ENCODE measurements at places on chromosomes 2 and 18. TPM values are rescaled to one million over a fixed set of nuclear protein-coding genes. Genes with fewer than 3 reads are reported as not detected.

DNA sequence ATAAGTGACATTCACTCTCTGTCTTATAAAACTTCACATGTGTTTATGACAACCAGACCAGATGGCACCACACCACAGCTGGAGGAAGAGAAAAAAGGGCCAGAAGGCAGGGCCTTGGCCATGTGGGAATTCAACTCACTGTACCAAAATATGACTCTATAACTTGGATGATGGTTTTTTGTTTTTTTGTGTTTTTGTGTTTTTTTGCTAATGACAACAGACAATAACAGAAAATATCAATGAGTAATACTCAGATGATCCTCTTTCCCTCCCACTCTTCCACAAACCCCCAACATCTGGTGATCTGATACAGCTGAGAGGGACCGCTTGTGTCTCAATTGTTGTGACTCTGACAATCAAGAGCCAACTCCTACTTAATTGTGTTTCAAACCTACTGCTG, 12.4 kb downstream of the NMI start:
- H3K27ac ChIP-seq = no peak overlapping the region
- H3K4me1 ChIP-seq = no peaks in the 10 kb centered on the region
- no peak for DNase-seq

LHCGR gene
- total RNA-seq = not detected

DNA sequence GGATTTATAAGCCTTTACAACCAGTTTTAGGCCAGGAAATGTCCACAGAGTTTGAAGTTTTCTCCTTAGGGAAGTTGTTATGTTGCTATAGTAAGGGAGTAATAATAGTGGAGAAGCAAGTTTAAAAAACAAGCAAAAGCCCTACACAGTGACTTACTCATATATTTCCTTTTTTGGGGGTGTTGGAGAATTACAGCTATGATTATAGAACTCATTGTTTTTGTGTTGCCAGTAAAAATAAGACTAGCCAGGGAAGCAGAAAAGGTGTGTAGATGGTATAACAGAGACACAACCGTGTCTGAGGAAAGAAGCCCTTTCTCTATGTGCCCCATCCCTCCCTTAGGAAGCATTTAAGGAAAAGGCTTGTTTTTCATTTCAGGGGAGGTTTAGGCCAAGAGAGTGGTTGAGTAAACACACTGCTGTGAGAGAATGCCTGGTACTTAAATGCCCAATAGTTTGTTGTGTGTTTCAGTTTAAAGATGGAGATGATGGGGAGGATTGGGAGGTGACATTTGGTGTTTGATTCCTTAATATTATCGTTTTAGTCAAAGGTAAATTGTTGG, 2.3 kb downstream of the VAPA start:
- H3K36me3 ChIP-seq = no peaks in the 10 kb centered on the region
- DNase-seq = no peak
- peak overlapping the region; percentile 95 for H3K27ac ChIP-seq

DNA sequence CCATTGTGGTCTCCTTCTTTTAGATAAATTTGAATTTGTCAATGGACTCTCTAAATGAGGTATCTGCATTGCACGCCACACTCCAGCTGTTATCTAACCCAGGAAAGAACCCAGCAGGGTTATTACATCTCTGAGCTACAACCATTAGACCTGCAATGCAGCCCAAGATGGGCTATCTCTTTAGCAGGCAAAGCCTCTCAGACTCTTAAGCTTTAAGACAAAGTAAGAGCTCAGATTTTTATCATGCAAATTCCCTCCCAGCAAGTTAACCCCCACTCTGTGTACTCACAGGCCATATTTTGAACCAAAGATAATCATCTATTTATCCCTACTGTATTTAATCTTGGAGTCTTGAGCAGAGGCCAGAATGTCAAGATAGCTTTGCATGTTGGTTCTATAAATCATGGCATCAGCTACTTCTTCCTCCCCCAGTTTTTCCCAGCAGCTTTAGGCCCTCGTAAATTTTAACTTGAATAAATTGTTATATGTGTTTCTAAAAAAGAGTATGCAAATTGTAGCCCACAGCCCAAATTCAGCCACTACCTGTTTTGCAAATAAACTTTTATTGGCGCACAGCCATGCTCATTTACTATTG, 273.7 kb upstream of the PKDCC start:
- no peak for DNase-seq
- H3K4me1 ChIP-seq = no peaks in the 10 kb centered on the region
- no peak overlapping the region for H3K4me3 ChIP-seq
- no peaks in the 10 kb centered on the region for H3K36me3 ChIP-seq

DNA sequence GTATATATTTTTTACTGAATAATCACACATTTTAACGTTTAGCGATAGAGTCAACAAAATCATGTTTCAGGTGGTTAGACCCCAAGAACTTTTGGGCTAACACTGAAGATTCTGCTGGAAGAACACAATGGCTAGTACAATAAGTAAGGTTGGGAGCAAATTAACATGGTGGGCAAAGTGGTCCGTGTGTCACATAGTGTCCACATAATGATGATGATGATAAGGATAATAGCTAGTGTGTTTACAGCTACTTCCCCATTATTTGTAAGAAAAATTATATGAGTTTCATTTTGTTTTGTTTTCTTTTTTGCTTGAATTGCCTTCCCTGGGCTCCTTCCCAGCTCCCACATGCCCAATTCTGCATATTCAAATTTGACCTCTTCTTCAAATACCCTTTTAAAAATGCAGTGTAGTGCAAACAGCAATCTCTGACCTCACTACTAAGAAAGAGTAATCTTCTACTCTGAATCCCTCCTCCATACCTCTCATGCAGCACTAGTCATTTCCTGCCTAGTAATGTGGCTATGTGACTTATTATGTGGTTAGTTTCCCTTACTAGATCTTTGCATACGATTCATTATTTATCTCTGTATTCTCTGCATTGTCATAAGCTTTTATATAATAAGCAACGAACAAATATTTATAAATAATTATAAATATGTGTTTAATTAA, 16.9 kb upstream of the VPS54 start:
- no peak for DNase-seq
- H3K4me3 ChIP-seq = no peak overlapping the region
- no peaks in the 10 kb centered on the region for H3K27me3 ChIP-seq
- peaks cover 6% of the 10 kb centered on the region for H3K4me1 ChIP-seq

DNA sequence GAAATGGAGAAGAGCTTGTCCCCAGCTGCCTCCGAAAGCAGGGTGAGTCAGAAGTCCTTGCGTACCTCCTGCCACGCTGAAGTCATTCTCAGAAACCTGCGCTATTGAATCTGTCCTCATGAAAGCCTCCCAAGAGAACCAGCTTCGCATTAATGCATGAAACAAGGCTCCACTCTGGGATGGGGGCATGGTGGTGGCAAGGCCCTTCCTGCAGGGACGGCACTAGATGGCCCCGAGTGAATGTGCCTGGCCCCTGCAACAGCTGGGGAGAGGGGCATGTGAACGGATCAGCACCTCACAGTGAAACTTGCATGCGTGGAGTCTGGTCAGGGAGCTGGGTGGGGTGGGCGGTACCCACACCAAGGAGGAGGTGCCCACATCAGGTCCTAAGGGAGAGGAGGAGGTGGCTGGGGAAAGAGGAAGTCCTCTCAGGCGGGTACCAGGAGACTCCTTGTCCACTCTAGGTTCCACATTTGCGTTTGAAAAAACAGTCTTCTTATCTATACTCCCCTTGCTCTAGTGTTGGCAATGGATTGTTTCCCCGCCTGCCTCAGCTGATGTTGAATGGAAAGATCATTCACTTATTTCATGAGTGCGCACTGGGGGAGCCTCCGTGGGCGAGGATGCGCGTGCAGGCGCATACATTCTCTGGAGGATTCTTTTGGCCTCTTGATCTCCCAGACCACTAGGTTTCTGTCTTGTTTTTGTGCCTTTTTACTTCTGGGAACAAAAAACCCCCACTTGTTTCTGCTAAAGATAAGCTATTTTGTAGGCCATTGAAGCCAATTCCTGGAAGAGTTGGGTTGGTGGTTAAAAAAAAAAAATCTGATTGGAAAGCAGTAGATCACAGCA, 104.7 kb downstream of the KLHL29 start:
- H3K4me1 ChIP-seq = no peaks in the 10 kb centered on the region
- H3K27me3 ChIP-seq = no peaks in the 10 kb centered on the region
- DNase-seq = no peak
- no peak overlapping the region for H3K27ac ChIP-seq
- no peak overlapping the region for H3K4me3 ChIP-seq
- H3K36me3 ChIP-seq = no peaks in the 10 kb centered on the region

DNA sequence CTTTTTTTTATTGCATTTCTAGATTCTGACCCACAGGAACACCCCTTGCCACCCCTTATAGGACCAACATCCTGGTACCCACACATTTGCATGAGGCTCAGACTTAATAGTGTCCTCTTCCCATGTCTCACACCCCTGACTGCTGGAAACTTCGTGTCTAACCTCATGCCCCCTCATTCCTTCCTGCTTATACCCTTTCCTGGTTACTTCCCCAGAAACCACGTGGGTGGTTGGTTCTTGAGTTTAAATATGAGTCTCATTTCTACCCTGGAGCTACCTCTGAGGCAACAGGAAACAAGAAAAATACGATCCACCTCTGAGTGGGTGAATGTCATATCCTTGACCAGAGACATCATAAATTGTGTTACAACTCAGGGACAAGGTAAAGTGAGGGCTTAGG, 1.6 kb downstream of the TNP1 start:
- no peak overlapping the region for H3K4me3 ChIP-seq
- no peaks in the 10 kb centered on the region for H3K27me3 ChIP-seq
- no peak overlapping the region for H3K27ac ChIP-seq
- H3K4me1 ChIP-seq = peaks cover 31% of the 10 kb centered on the region
- no peaks in the 10 kb centered on the region for H3K36me3 ChIP-seq
- no peak for DNase-seq

DNA sequence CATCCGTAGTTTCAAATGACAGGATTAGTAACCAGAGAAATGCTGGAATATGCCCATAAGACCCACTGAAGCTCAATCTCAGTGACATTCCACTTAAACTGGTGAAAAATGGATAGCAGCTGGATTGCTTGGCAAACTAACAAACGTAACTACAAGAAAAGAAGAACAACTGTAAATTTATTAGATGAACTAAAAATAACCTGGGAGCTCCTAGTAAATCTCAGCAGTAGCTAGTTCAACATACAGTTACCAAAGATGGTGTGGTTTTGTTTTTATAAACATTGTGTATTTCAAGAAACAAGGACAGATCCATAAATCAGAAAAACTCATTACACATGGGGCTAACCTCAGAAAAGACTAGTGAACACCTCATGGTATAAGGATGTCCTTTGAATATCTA, 531.9 kb downstream of the XIRP2 start:
- no peak for DNase-seq
- H3K27ac ChIP-seq = no peak overlapping the region
- H3K27me3 ChIP-seq = no peaks in the 10 kb centered on the region
- H3K4me3 ChIP-seq = no peak overlapping the region

- H3K4me1 ChIP-seq = peaks cover 20% of the 10 kb centered on the region
- no peak for DNase-seq
- H3K36me3 ChIP-seq = no peaks in the 10 kb centered on the region
- no peaks in the 10 kb centered on the region for H3K27me3 ChIP-seq
Measured at GRCh38 chr2:84959095-84959565, 11.8 kb upstream of the KCMF1 start.

- H3K4me3 ChIP-seq = no peak overlapping the region
- H3K27me3 ChIP-seq = no peaks in the 10 kb centered on the region
- H3K27ac ChIP-seq = no peak overlapping the region
- H3K4me1 ChIP-seq = no peaks in the 10 kb centered on the region
Measured at GRCh38 chr2:204051476-204051875, 114.9 kb downstream of the ICOS start.

DNA sequence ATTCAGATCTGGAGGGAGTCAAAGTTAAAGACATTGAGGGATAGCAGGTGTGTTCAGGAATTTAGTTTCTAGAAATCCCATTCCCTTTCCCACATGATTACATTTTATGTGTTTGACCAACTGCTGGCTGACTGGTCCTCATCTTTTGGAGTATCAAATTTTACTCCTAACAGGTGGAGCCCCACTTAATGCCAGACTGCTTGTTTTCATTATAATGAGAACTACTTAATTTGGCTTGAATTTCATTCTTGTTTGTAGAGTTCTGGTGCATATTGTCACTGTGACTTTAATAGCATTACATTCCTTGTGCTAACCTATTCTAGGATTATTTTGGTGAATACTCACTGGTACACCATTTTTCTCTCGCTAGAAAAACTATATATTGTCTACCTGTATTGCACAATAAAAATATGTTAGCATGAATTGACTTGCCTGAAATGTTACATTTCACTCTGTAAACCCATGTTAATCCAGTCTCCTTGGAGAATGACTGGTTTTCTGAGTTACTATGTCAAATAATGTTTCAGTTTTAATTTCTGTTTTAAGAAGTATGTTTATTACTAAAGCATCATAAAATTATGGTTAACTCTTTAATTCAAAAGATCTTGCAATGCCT, 98.2 kb downstream of the TANC1 start:
- DNase-seq = no peak
- no peaks in the 10 kb centered on the region for H3K36me3 ChIP-seq
- H3K27ac ChIP-seq = no peak overlapping the region
- H3K27me3 ChIP-seq = no peaks in the 10 kb centered on the region
- no peak overlapping the region for H3K4me3 ChIP-seq

- no peaks in the 10 kb centered on the region for H3K27me3 ChIP-seq
Measured at GRCh38 chr2:74462054-74462785, 3.0 kb downstream of the MOGS start.

DNA sequence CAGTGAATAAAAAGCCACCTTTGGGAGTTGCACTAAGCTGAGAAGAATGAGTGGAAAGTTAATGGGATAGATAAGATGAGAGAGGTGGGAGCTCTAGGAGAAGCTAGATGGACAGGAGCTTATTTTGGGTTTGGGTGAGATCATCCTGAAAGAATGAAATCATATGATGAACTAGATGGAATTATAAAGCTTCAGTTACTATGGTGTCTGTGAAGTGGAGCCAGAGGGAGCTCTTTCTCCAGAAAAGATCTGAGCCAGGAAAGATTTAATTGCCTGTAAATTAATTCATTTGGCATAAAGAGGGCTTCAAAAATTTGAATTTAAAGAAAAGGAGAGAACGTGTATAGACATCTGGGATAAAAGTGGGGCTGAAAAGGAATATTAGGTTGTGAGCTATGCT, 10.3 kb downstream of the DNAH6 start:
- no peak overlapping the region for H3K4me3 ChIP-seq
- no peak for DNase-seq
- no peaks in the 10 kb centered on the region for H3K4me1 ChIP-seq
- no peak overlapping the region for H3K27ac ChIP-seq
- no peaks in the 10 kb centered on the region for H3K27me3 ChIP-seq
- no peaks in the 10 kb centered on the region for H3K36me3 ChIP-seq

DNA sequence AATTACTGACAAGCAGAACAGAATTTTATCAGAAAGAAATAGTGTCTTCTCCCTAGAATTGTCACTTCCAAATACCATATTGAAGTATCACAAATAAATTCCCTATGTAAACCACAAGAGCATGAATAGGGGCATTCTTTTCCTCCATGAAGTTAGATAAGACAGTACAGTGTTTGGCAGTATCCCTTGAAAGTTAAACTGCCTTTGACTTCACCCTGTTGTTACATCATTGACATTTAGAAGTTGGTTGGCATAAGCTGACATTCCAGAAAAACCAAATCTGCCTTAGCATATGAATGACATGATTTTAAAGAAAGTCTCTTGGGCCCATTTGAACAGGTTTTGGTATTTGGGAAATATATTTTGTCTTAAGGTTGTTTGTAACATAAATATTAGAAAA, 50.2 kb upstream of the OSR1 start:
- no peak for DNase-seq
- no peaks in the 10 kb centered on the region for H3K4me1 ChIP-seq
- H3K4me3 ChIP-seq = no peak overlapping the region
- no peaks in the 10 kb centered on the region for H3K36me3 ChIP-seq
- H3K27me3 ChIP-seq = no peaks in the 10 kb centered on the region

CKAP2L gene
- total RNA-seq = 0.07 TPM

- peak within 1 kb of the TSS; percentile 77 for H3K4me3 ChIP-seq
- no peaks in the 10 kb centered on the region for H3K27me3 ChIP-seq
- H3K27ac ChIP-seq = peak within 1 kb of the TSS; percentile 85
- DNase-seq = peak; percentile 85
Measured at GRCh38 chr18:10525697-10526560, at the start of gene NAPG. Gene NAPG, plus strand, starts transcription at chr18:10526027. Its CDS starts 76 bp downstream, at chr18:10526103.

All from gastrocnemius medialis (tissue), 4 donors.